ENCODE measurements at places on chromosomes 2 and 18.

DNA sequence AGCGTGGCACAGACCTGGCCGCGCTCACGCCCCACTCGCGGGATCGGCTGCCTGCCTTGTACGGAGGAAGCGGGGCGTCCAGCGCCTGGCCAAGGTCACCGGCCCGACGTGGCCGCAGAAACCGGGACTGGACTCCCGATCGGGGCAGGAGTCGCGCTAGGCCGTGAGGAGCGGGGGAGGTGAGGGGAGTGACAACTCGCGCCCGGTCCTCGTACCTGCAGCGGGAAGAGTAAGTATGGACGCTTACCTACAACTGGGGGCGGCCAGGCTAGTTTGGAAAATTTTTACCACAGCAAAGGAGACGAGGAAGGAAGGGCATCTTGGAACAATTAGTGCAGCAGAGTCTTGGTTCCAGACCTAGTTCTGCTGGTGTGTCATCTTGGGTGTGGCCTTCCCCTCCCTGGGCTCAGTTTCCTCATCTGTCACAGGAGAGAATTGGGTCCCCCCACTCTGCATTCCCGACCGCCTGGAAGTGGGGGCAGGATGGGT lies 693 bp downstream of the UBE2F start:
- no peak for DNase-seq

DNA sequence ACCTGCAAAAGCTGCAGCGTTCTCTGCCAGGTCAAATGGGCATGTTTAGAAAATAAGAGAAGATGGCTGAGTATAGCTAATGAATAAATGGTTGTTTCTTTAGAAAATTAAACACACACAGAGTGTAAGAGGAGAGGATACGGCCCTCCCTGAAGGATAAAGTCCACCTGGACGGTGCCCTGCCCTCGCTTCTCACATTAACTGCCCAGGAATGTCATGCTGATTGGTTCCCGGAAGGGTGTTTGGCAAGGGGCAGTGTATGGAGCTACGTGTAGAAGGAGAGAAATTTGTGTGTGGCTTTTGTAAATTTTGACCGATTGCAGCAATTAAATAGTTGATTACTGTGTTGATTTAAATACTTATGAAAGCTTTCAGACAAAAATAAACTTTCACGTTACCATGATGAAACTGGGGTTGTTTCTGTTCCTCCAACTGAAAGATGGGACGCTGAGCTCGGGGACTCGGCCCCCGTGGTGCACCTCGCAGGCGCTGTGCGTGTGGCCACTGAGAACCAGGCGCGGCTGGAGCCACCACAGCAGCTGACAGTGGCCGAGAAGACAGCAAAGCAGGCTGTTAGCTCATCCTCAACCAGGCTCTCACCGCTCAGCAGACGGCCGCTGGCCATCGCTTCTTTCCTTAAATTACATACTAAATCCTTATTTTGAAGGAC lies 22.7 kb downstream of the MPPE1 start:
- DNase-seq, result no peak

- no peak for DNase-seq
These were observed 212.1 kb downstream of the TCF4 start for GRCh38 chr18:55375930-55376329.

DNA sequence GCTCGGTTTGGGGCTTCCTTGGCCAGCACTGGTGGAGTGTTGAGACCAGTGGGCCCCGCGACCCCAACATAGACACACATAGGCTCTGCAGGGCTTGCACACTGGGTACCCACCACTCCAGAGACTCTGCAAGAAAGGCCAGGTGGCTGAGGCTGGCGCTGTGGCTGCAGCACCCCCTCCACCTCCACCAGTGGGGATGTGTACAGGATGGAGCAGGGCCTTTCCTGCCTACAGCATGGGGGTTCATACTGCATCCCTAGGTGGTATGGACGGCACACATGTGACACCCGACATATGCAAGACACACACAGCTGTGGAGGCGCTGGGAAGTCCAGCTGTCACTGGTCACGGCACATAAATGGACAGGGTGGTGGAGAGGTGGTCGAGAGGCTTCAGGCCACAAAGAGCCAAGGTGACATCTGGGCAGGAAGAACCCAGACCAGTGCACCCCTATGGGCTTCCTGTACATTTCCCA lies 1.3 kb downstream of the RNPEPL1 start:
- no peak for DNase-seq

DNA sequence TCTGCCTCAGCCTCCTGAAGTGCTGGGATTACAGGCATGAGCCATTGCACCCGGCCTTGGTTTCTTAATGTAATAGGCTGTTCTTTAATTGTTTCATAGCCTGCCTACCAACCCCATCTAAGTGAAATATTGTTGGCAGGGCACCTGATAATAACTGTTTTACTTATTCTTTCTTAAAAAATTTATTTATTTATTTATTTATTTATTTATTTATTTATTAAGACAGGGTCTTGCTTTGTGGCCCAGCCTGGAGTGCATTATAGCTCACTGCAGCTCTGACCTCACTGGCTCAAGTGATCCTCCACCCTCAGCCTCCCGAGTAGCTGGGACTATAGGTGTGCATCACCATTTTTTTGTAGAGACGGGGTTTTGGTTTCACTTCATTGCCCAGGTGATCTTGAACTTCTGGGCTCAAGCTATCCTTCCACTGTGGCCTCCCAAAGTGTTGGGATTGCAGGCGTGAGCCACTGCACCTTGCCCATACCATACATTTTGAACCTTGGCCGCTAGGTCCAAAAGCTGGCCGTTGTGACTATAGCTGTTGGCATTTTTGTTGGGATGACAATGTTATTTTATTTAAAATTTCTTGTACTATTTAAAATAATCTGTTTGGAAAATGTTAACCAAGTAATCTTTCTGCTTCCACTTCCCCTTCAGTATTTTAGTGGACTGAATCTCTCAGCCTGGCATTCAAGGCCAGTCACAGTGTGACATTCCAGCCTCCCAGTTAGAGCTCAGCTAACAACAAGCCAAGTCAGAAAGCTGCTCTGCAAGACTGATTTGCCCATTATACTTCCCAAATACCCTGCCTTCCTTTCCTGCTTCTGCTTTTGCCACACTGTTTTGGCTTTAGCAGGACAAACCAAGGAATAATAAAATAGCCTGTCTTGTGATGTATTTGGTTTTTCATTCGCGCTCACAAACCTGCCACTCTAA lies 52.4 kb downstream of the BABAM2 start:
- no peak for DNase-seq

GRCh38 chr2:196384729-196385128 lies 213.4 kb upstream of the STK17B start:
- DNase-seq, result no peak

DNA sequence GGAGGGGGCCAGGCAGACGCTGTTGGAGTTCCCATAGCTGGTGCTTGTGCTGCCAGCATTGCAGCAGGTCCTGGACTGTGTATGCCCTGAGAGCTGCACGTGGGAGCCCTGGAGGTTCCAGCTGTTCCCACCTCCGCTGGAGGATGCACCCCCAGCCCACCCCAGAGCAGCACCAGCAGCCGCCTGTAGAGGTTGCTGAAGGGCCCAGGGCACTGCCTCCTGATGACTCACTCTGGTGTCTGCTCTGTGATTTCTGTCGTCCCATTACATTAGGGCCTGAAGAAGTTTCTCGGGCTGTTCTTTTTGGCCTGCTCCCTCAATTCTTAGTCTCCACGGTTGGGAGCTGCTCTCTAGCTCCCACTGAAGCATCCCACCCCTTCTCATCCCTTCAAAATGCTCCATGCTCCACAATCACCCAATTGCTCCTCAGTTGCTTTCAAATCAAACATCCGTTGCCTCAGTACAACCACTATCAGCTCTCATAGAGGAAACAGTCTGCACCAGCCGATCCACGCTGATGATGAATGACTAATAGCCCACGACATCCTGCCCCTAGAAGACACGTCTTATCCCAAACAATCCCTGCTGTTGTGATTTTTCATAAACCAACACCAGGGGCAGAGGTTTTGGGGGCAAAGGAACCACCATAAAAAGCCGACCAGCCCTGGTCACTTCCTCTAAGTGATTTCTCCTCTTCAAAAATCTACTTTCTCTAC lies 65.2 kb upstream of the RNF152 start:
- no peak for DNase-seq

DNA sequence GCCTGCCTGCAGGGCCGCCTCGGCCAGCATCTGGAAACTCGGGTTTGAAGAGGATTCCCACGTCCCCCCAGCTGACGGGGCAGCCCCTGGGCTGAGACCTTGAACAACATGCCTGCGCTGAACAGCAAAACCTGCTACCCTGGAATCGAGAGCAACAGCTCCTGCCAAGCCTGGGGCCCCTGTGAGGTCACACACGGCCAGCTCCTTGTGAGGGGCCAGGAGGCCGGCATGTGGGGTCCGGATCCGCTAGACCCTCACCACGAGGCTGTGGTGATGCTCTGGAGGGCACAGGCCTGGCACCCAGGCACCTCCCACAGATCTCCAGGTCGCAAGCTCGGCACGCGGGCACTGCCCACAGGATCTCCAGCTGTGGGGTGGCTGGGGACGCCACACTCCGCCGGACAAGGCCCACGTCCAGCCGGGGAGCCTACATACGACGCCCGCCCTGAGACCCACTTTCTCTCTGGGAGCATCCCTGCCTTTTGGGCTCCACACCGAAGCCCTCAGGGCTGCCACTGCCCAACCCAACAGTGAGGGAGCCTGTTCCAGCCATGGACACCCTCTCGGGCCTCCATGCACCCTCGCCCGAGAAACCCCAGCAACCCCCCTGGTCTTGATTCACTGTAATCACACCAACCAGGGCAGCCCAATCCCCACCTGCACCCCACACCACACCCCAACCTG lies 34.1 kb downstream of the SLC66A2 start:
- DNase-seq, result no peak

DNA sequence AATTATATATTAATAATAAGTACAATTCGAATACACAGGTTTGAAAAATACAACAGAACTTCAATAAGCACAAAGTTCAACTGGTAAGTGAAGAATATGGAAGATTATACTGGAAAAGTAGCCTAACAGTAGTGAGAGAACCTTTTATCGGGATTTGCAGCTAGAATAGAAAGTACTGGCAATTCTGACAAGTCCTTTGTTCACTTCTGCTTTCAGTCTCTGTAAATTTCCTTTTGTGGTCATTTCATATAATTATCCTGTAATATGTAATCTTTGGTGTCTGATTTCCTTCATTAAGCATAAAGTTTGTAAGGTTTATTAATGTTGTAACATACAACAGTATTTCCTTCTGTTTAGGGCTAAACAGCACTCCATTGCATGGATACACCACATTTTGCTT lies 67.2 kb downstream of the CUL3 start:
- peak; percentile 5 for DNase-seq

- DNase-seq, result peak; percentile 24
These were observed 3.7 kb downstream of the NEURL3 start for GRCh38 chr2:96501471-96501874.

GRCh38 chr2:23826771-23827170 lies 100.2 kb downstream of the ATAD2B start:
- DNase-seq, result no peak

- no peak for DNase-seq
These were observed 39.5 kb downstream of the INO80C start for GRCh38 chr18:35458271-35458670.

DNA sequence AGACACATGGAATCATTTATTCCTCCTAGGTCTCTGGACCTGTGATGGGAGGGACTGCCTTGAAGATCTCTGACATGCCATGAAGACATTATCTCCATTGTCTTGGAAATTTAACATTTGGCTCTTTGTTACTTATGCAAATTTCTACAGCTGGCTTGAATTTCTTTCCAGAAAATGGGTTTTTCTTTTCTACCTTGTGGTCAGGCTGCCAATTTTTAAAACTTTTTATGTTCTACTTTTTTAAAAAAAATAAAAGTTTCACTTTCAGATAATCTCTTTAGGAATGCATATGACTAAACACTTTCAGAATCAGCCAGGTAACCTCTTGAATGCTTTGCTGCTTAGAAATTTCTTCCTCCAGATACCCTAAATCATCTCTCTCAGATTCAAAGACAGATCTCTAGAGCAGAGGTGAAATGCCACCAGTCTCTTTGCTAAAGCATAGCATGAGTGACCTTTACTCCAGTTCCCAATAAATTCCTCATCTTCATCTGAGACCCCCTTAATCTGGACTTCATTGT lies 209.6 kb downstream of the RPRM start:
- no peak for DNase-seq

- DNase-seq, result no peak
These were observed 20.4 kb downstream of the SERPINB7 start for GRCh38 chr18:63795606-63796005.

DNA sequence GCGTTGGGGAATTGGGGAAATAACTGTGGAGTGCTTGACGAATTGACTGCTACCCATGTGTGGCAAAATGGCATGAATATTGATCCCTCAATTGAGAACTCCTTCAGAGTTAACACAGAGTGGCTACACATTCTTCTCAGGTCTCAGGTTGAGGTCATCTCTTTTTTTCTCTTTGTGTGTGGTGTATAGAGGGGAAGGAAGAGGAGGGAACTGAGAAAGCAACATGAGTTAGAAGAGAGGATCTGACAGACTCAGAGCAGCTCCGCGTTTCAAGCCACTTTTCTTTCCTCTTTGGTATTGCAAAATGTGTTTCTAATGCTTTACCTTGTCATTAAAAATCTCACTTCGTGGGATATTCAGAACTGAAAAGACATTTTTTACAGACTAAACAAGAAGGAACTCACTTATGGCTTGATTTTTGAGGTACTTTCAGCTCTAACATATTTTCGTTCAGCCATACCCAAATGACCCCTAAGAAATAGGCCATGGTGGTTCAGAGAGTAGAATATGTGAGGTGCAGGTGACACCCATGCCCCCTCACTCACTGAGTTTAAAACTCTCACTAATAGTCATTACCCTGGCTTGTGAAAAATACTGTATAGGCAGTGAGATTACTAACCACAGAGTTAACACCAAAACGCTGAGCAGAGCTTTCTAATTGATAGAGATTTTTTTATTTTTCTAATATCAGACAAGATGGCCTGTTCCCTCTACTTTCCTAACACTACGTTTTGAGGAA lies 22.5 kb downstream of the STAT4 start:
- no peak for DNase-seq

GRCh38 chr2:58434692-58435091 lies 193.6 kb upstream of the FANCL start:
- no peak for DNase-seq

DNA sequence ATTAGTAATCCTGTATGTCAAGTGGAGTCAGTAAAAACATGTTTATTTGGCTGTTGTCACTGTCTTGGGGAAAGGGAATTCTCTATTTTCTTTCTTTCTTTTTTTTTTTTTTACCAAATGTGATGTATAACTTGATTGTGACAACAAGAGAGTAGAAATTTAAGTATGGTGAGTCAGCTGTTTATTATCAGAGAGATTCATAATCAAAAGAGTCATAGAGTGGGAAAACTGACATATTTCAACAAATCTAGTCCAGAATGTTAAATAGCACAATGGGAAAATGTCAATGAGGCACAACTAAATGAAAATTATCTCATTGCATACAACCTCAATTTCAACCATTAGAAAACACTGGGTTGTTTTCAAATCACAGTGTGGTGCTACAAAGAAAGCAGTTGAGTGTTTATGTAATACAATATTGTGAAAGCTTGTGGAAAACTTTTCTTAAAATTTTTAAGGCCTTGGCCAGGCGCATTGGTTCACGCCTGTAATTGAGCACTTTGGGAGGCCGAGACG lies 111.9 kb upstream of the DTNA start:
- no peak for DNase-seq

DNA sequence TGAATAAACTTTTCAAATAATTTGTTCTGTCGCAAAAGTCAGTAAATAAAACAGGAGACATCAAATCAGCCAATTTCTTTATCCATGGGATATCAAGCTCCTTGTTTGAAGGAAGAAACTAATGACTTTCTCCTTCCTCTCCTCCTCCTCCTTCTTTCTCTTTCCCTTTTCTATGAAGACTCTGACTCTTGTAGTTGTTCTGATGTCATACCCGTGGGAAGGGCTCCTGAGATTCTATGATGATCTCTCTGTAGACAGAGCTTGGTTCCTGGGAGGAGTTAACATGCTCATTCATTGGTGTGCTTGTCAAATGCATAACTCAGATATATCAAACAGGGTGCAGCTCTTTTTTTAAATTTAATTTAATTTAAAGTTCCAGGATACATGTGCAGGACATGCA lies 118.7 kb upstream of the KCTD1 start:
- DNase-seq, result no peak

Data from CD4-positive, alpha-beta T cell treated with Interferon alpha-2 for 1 hour (primary cell).